DMS79 treated with DMSO at 0.1 percent for 48 hours (cell line): ENCODE measurements at places on chromosomes 16 and 17.

DNA sequence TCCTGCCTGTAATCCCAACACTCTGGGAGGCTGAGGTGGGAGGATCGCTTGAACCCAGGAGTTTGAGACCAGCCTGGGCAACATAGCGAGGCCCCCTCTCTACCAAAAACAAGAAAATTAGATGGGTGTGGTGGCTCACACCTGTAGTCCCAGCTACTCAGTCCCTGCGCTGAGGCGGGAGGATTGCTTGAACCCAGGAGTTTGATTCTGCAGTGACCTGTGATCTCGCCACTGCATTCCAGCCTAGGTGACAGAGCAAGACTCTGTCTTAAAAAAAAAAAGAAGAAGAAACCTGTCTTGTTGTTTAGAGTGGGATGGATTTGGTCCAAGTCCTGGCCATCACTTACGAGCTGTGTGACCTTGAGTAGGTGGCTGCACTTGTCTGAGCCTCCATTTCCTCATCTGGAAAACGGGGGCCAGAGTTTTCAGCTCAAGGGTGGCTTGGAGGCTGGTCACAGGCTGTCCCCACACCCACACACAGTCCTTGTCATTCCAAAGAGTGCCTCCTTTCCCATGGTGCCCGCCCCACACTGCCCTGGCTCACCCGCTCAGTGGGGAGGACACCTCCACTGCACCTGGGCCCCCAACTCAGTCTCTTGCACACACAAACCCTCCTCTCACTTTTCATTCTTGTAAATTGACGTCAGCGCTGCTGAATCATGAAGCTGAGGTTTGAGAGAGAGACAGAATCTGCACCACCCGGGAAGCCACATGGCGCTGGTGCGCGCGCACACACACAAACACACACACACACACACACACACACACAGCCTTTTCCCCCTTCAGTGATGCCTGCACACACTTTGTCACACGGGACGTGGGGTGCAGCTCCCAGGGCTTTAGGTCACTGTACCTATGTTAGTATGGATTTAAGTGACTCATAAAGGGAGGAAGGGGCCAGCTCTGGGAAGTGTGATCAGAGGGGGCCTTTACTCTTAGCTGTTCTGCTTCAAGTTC is 4.2 kb downstream of the SOCS1 start:
- DNase-seq, result no peak

- no peak for DNase-seq
Observed at GRCh38 chr16:24854607-24855171, 8.9 kb downstream of the SLC5A11 start.

- DNase-seq, result no peak
Observed at GRCh38 chr17:35064516-35065215, 1.2 kb upstream of the RFFL start.

- no peak for DNase-seq
Observed at GRCh38 chr16:6771956-6772355, 560.7 kb upstream of the RBFOX1 start.

DNA sequence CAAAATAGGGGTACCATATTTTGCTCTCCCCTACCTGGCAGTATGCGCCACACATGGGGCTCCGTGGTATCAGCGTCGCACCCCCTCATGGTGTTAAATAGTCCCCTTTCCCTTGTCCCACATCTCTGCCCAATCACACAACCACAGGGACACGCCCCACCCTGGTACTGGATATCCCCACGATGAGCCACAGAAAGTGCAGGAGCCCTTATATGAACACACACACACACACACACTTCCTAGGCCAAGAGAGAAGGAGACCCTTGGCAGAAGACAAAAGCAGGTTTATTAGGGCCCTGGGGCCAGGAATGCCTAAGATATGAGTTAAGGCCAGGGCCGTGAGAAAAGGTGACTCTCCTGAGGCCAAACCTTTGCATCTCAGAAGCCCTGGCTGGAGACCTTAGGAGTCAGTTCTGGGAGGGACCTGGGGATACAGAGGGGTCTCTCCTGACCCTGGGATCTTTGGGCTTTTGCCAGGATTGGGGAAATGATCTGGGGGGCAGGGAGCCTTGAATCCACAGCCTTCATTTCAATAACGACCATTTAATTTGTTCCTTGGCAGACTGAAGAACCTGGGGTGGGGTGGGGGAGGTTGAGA is 11.6 kb downstream of the COPZ2 start:
- DNase-seq, result no peak

DNA sequence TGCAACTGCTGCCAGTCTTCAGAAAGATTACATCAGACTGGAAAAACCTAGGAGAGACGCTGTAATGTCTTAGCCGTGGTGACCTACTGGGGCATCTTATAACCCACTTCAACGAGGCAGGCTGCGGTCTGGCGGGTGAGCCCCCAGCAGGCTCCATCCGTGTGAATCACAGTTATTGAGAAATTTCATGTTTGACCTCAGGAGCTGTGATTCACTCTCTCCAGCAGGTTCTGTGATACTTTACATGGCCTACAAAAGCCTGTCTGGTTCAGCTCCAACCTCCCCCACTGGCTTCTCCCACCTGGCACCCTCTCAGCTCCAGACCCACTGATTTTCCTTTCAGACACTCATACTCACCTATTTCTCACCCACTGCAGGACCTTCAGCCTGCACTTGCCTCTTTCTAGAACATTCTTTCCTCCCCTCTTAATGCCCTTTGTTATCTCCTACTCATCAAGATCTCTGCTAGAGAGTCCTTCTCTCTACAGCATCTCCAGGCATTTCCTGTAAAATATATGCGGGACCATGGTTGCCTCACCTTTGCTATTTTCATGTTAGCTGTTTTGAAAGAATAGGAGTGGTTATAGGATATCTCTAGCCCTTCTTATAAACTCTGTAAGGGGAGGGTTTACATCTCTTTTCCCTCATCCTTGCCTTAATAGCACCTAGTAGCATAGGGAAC is 227.9 kb downstream of the MAF start:
- DNase-seq, result no peak

DNA sequence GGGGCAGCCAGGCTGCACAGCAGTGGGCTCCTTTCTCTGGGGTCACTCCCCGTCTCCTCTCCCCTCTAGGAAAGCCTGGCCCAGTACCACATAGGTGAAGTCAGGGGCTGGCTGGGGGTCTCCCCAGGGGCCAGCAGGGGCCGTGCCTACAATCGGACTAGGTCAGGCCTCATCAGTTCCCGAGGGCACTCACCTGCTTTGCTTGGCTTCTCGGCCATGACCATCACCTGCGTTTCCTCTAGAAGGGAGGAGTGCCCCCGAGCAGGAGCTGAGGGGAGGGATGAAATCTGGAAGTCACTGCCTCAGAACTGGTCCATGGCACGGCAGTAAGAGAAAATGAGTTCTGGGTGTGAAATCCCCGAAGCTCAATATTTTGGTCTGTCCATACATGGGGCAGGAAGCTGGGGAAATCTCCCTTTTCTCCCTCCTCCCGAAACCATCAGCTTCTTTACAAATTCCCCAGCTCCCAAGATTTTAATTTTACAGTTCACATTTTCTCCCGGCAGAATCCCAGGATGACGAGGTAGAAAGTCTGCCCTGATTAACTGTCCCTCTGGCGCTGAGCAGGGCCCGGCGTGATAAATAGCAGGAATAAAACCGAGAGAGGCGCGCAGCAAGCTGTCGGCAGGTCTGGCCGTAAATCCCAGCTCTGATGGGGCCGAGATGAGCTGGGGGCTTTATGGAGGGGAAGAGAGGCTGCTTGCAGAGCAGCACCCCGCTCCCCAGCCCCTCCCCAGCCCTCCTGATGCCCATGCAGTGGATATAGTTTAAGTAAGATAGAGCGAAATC is 172.1 kb downstream of the RBFOX3 start:
- DNase-seq, result peak; percentile 42

GRCh38 chr16:29864205-29864604 is 1.2 kb upstream of the CDIPT start:
- DNase-seq, result no peak
